Stimulated activated naive CD4-positive, alpha-beta T cell treated with Interleukin-2 at 50 U/mL for 16 hours (primary cell): ENCODE measurements at places on chromosomes 12 and 14.

- DNase-seq: peak; percentile 61
Observed at GRCh38 chr14:51780006-51780692, 80.3 kb upstream of the GNG2 start.

DNA sequence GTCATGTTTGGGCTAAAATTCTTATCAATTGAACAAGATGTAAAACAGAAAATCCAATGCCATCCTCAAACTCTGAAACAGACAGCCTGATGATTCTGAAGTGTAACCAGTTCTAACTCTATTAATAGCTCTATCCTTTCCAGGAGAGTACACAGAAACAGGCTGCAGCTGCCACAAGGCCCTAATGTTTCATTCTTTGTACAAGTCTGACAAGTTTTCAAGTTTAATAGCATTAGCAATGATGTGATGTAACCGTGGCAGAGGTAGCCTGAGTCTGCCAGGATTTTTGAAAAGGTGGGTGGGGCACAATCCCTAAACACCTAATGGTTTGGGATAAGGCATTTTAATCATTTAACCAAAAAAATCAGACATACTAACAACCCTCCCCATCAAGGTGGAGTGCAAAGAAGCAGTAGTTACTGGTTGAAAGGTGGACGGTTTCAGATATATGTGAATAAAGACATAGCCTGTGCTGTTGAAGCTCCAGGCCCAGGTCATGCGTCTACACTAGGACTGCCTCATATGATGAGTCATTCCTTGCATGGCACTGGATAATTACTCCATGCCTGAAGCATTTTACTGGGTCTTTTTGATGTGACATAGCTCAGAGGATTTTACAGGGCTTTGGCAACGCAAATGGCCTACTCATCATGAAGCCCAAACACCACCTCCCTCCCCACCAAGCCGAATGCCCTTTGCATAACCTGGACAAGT, 145.1 kb upstream of the GRIP1 start:
- DNase-seq: no peak

GRCh38 chr12:66196806-66197205, 7.8 kb downstream of the IRAK3 start:
- no peak for DNase-seq

- no peak for DNase-seq
Observed at GRCh38 chr12:48882315-48882687, 16.6 kb upstream of the RND1 start.

DNA sequence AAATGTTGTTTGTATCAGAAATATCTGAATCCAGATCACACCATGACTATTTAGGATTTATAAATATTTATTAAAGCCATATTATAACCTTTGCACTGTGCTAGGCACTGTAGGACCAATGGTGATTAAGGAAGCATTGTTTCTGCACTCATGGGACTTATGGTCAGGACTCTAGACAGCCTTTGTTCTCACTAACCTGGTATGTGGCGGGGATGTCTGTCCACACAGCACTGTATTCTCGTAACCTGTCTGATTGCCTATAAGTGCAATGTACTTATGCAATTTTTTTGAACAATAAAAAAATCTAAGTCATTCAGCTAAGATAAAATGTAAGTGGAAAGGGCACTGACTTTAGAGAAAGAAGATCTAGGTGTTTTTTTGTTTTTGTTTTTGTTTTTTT, 6.7 kb upstream of the SSPN start:
- no peak for DNase-seq

- no peak for DNase-seq
Observed at GRCh38 chr12:29050503-29050902, 98.6 kb upstream of the FAR2 start.

DNA sequence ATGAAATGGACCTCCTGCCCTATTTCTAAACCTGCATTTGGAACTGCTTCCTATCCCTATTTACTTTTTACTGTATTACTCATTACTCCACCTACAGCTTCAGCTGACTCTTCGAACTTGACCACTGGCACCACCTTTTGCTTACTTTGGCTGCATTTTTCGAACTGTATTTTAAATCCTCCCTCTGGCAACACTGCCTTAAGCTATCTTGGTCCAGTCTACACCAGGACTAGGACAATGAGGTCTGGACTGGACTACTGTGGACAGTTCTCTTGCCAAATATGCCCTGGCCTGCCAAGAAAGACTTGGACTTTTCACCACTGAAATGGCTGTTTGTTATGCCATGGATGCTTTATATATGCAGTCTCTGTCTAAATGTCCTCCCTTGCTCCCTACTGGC, 328.1 kb downstream of the BTG1 start:
- no peak for DNase-seq
